ENCODE measurements at places on chromosomes 12 and 14.

GRCh38 chr14:100816950-100817901 is 8.7 kb upstream of the MEG3 start:
- no peak for DNase-seq

GRCh38 chr12:109999983-110000505 is 814 bp downstream of the ANKRD13A start:
- DNase-seq, result no peak

- DNase-seq, result no peak
Measured at GRCh38 chr12:87196321-87196720, 832.9 kb downstream of the C12orf50 start.

- DNase-seq, result no peak
Measured at GRCh38 chr12:1614360-1614759, 14.7 kb upstream of the WNT5B start.

DNA sequence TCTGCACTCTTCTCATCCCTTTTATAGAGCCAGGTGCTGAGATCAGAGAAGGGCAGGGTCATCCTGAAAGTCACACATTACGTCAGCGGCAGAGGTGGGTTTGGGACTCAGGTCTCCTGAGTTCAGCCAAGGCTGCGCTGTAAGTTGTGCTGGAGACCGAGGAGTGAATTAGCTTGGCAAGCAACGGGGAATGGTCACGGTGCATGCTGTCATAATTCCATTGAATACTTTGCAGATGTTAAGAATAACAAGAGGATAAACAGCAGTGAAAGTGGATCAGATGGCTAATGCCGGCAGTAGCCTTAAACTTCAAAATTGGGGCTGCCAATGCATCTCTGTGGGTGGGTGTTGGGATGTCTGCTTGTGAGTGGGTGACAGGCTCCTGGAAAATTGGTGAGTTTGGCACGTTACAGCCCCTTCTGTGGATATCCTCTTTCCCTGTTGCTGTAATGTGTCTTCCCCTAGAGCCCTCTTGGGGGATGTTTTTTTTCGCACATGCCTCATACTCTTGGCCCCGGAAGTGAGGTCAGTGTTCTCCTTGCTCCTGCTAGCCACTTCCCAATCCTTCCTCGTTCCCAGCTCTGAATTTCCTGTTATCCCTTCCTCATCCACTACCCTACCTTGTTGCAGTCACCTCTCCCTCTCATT is 287.1 kb upstream of the SRRM4 start:
- no peak for DNase-seq

GRCh38 chr12:113145720-113146551 is 3.6 kb upstream of the CFAP73 start:
- no peak for DNase-seq

- no peak for DNase-seq
Measured at GRCh38 chr14:76904100-76904739, 78.0 kb downstream of the LRRC74A start.

GRCh38 chr12:10386857-10387256 is 3.0 kb downstream of the KLRK1 start:
- no peak for DNase-seq

DNA sequence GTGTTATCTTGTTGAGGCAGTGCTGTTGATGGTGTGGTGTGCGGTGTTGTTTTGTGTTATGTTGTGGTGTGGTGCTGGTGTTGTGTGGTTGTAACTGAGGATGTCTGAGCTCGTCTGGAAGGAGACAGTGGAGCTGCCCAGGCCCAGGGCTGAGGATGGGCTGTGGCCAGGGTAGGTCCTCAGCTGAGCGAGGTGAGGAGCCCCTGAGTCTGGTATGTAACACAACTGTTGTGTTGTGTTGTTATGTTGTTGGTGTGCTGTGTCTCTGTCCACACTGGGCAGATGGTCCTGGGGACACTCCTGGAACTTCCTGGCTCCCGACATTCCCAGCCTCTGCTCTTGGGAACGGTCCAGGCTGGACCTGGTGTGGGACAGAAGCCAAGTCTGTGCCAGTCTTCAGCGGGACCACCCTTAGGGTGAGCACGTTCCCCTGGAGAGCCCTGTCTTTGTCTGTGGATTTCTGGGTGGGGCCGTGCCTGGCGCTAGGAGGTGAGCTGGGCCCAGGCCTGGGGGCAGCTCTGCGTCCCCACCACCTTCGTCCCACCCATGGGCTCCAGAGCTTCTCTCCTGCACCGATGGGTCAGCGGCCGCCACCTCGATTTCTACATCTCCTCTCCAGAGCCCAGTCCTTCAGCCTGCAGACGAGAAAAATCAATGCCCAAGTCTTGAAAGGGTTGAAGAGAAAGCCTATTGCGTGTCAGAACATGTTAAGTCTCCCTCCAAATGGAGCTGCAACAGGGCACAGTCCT is 27.4 kb upstream of the SFSWAP start:
- no peak for DNase-seq

GRCh38 chr14:69667938-69668335 is 56.5 kb downstream of the SUSD6 start:
- no peak for DNase-seq

- no peak for DNase-seq
Measured at GRCh38 chr14:104548802-104549535, 30.6 kb upstream of the C14orf180 start.

DNA sequence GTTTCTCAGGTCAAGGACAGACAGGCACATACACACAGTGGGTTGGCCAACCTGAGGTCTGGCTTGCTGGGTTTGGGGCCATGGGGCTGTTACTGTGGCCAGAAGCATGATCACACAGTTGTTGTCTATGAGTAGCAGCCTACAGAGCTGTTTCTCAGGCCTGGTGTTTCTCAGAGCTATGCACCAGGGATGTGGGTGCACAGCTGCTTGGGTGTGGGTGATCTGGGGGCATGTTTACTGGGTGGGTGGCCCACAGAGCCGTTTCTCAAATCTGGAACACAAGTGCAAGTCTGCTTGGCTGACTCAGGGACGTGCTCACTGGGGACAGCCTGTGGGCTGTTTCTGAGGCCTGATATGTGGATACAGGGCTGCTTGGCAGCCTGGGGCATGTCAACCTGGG is 23.1 kb upstream of the PALS1 start:
- no peak for DNase-seq

GRCh38 chr12:18101043-18101442 is 11.1 kb upstream of the RERGL start:
- no peak for DNase-seq

- no peak for DNase-seq
Measured at GRCh38 chr14:50030036-50030435, 86.3 kb downstream of the VCPKMT start.

DNA sequence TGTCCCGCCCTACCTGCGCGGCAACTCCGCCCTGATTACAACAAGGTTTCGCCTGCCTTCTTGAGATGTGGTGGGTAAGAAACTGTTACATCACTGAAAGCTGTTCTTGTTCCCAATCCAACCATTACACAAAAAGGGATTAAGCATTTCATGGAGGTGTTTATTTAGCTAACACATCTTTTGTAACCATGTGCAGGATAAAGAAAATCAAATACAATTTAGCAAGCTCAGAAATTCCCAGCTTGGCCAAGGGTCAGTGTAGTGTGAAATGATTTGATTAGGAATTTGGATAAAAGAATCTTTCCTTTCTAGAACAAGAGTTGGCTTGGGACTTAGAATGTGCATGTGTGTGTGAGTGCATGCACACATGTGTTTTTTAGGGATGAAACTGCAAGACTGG is 6.3 kb downstream of the FOXN4 start:
- no peak for DNase-seq

DNA sequence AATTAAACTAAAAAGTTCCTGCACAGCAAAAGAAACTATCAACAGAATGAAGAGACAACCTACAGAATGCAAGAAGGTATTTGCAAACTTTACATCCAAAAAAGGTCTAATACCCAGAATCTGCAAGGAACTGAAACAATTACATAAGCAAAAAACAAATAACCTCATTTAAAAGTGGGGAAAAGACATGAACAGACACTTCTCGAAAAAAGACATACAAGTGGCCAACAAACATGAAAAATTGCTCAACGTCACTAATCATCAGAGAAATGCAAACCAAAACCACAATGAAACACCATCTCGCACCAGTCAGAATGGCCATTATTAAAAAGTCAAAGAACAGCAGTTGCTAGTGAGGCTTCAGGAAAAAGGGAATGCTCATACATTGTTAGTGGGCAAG is 15.2 kb downstream of the PDE6H start:
- no peak for DNase-seq

DNA sequence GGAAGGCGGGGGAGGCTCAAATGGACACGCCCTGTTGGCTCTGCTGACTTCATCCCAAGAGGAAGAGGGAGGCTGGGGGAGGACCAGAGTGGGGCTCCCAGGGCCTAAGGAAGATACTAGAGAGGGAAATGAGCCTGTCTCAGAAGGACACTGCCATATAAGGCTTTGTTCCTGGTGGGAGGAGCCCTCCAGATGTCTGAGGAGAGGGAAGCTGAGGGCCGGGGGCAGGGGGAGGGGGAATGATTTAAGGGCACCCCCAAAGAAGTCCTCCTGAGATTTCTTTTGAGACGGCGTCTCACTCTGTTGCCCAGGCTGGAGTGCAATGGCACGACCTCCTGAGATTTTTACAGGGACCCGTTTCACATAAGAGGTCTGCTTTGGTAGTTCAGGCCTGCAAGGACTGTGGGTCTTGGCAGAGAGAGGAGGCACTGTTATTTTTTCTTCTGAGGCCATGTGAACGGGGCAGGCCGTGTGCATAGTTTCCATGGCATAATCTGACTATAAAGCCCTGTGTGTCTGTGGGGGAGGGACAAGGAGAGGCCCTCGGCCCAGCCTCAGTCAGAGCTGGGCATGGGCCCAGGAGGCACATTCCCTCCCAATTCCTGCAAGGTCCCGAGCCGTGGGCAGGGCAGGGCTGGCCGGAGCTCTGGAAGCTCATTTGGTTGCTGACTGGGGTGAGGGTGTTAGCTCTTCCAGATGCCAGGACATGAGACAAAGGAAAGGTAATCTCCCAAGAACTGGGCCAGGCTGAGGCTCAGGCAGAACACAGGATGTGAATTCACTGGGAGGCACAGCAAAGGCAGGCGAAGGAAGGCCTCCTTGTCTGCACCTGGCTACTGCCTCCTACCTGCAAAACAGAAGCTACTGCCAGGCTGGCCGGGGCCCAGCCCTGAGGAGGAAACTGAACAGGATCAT is 22.2 kb upstream of the PLEKHG3 start:
- DNase-seq, result no peak

DNA sequence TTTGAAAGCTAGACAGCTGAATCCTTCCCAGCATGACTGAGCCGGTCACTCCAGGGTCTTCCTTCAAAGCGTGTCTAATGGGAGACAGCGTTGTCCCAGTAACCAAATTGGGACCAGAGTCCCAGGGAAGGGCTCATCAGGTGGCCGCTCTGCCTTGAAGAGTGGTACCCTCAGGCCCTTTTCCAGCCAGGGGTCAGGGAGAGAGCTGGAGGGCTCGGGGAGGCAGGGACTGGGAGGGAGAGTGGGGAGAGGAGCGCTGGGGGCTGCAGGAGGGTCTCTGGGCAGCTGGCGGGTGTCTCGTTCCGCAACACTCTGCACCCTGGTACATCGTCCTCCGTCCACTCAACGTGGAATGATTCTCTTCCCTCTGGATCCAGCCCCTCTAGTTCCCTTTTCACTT is 1.6 kb upstream of the RTL1 start:
- DNase-seq, result no peak

- DNase-seq, result no peak
Measured at GRCh38 chr12:118183155-118183554, 47.2 kb downstream of the PEBP1 start.

DNA sequence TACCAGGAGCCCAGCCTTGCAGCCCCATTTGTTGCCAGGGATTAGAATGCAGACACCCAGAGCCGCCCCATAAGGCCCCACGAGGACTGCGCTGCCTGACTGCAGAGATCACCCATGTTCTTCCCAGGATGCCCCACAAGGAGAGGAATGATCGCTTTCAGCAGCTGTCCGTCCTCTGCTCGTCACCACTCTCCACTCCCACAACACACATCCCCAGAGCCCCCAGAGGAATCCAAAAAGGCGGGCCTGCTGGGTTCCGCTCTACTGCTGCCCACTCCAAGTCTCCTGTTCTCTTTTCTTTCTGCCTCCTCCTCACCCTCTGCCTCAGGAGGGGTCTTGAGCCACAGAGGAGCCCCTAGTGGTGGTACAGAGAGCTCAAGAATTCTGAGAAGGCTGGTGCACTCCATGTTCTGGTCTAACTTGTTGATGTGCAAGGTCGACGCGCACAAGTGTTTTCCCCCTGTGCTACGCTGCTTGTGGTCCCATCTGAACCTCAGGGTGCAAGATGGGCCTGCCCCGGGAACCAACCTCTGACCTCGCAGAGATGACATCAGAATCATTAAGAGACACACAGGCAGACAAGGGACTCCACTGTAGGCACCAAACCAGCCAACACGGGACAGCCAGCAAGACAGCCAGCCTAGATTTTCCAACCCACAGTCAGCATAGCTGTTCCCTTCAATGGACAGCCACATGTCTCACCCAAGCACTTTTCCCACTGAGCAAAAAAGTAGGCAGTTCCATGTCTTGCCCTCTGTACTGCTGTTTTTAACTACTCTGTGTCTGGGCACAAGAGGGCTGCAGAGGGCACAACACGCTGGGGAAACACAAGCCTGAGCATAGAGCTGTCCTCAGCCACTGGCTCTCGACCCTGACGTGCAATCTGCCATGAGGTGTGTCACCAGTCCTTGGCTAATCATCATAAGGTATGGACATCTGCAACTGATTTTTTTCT is 29.9 kb downstream of the PXN start:
- no peak for DNase-seq

GRCh38 chr12:125247477-125247876 is 182.2 kb downstream of the AACS start:
- no peak for DNase-seq

DNA sequence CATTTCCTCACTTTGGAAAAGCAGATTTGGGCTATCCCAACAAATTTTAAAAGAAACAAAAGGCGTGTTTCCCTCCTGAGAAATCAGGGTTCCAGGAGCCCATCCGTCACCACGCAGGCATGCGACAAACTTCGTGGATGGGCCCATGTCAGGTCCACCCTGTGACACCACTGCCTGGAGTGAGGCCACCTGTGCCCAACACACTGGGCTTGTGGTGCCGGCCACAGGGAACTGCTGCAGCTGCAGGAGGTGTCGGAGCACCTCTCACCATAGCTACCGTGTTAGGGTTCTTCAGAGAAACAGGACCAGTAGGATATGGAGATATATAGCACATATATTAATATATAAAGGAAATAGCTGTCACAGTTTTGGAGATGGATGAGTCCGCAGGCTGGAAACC is 53.0 kb upstream of the BCL11B start:
- no peak for DNase-seq

- DNase-seq, result no peak
Measured at GRCh38 chr14:78090864-78091263, 79.3 kb upstream of the NRXN3 start.

DNA sequence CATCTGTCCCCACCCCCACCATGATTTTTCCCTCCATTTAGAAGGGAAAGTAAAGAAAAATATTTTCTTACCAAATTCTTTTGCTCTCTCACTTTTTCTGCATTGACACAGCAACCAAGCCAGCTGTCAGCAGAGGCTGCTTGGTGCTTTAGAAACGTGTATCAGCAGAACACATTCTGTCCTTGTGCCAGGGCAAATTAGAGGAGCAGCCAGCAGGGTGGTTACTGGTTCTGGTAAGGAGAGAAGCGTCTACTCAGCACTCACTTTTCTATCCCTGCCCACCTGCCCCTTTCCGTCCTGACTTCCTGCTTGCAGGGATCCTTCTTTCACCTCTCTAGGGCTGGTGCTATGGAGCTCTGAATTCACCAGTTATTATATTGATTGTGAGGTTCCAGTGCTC is 327.5 kb upstream of the PDE3A start:
- no peak for DNase-seq

- DNase-seq, result no peak
Measured at GRCh38 chr12:12191008-12191407, 75.8 kb downstream of the LRP6 start.

- DNase-seq, result no peak
Measured at GRCh38 chr12:66627270-66627987, 51.4 kb downstream of the GRIP1 start.
